Stimulated activated CD4-positive, alpha-beta T cell treated with anti-CD3 and anti-CD28 coated beads, Interleukin-15, amount 100 ng/mL, for 24 hours (primary cell): ENCODE measurements at places on chromosomes 6 and 20.
A peak's percentile ranks its signal among the peaks of the same experiment; 100 is the strongest.

GRCh38 chr6:107756660-107757355, 67.3 kb downstream of the SCML4 start:
- DNase-seq, result no peak

- DNase-seq, result no peak
Observed at GRCh38 chr6:147216915-147217314, 12.7 kb downstream of the STXBP5 start.

DNA sequence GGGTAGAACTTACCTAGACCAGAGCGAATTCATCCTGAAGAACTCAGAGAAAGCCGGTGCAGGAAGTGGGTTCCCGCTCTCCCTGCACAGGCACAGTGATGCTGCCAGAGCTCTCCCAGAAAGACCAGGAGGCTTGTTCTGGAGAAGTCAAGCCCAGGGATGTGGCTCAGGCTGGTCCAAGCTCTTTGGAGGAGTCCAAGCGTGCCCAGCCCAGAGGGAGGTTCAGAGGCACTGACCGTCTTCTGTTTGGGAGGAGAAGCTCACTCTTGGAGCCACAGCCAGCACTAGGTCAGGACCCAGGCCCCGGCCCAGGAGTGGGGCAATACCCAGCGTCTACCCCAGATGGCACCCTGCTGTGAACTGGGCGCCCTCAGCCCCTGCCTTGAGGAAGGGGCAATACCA, 1.5 kb upstream of the PMEPA1 start:
- DNase-seq, result no peak

- DNase-seq, result no peak
Observed at GRCh38 chr6:111601886-111602285, 3.8 kb downstream of the TRAF3IP2 start.

DNA sequence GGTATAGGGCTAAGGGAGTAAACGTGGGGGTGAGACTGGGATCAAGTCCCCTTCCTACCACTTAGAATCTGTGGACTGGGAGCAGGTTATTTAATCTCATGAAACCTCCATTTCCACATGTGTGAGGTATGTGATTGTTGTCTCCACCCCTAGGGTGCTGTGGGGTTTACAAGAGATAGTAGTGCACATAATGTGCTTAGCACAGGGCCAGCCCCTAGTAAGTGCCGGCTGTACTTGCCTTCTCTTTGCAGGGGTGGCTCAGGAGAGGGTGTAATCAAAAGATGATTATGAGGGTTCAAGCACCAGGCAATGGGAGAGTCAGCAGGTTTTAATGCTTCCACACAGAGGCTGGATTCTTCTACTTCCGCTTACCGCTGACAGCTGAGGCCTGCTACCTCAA, 6.9 kb downstream of the NT5E start:
- no peak for DNase-seq

GRCh38 chr20:10634683-10635411, 39.0 kb downstream of the JAG1 start:
- no peak for DNase-seq

GRCh38 chr6:169559592-169559991, 142.2 kb downstream of the WDR27 start:
- DNase-seq, result no peak

- no peak for DNase-seq
Observed at GRCh38 chr6:84089552-84089951, 56.0 kb downstream of the MRAP2 start.

DNA sequence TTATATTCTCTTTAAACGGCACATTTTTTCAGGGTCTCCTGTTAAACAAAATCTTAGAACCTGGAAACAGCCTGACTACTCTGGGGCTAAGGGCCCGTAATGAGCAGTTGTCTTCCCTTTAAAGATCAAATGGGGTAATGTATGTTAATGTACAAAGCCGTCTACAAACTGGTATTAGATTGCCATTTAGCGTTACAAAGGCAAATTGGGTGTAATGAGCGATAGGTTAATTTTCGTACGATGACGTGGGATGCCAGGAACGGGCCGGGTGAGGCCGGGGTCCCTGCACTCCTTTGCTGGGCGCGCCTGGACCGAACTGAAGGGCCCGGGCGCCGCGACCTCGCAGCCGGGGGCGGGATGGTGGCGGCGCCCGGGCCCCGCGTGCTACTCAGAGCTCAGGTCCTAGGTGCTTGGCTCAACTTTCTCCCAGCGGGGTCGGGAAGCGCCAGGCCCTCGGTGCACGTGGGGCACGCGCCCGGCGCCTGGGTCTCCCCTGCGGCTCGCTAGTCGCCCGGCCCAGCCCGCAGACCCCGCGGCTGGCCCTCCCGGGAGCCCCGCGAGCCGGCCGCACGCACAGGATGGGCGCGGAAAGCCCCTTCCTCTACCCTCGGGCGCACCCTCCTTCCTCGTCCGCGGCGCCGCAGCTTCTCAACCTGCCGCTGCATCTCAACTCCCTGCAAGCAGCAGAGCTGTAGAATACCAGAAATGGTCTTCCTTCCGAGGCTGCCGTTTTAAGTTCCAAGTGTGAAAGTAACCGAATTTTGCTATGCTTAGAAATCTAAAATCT, 5.9 kb downstream of the NKX2-4 start:
- peak; percentile 21 for DNase-seq

- peak; percentile 57 for DNase-seq
Observed at GRCh38 chr6:105900125-105900937, 185.8 kb upstream of the PRDM1 start.

- DNase-seq, result peak; percentile 54
Observed at GRCh38 chr6:11653028-11653583, 115.6 kb downstream of the TMEM170B start.

DNA sequence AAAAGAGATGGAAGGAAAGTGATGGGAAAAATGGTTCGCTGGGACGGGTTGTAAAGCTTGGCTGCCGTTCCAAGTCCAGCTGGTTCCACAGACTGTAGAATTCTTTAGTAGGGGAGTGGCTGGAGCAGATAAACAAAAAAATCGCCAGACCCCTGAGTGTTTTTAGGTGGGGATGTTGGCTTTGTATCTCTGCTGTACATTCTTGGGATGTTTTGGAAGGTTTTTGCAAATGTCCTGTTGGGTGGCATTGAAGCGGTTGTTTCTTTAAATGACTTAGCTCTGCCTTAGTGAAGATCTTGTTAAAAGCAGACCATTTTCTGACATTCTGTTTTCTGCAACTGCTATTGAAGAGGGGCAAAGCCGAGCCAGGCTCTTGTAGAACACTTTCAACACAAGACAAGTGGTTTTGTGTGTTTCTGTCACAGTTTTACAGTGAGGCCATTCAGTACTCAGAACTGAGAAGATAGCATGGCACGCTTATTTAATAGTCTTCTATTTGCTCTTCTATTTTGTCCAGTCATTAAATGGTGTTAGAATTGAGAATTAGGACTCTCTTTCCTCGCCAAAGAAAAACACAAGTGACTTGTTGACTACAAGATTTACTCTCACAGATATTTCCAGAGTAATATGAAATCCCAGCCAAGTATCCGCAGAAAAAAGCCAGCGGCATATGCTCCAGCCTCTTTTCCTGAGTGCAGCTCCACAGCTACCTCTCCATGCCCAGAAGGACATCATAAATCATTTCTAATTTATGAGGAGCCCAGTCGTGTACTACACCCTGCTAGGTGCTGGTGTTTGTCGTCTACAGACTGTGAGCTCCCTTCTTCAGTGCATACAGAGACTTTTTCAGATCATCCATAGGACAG, 65.8 kb downstream of the PHACTR2 start:
- DNase-seq, result no peak

GRCh38 chr6:25057111-25057905, 121.5 kb upstream of the RIPOR2 start:
- DNase-seq, result no peak
